ENCODE measurements at places on chromosomes 3 and 15.

GRCh38 chr3:171121801-171122200, 95.3 kb upstream of the SLC2A2 start:
- no peak for DNase-seq

GRCh38 chr3:140252812-140253656, 318.0 kb downstream of the CLSTN2 start:
- DNase-seq: no peak

GRCh38 chr3:152173627-152174026, 95.1 kb upstream of the MBNL1 start:
- no peak for DNase-seq

DNA sequence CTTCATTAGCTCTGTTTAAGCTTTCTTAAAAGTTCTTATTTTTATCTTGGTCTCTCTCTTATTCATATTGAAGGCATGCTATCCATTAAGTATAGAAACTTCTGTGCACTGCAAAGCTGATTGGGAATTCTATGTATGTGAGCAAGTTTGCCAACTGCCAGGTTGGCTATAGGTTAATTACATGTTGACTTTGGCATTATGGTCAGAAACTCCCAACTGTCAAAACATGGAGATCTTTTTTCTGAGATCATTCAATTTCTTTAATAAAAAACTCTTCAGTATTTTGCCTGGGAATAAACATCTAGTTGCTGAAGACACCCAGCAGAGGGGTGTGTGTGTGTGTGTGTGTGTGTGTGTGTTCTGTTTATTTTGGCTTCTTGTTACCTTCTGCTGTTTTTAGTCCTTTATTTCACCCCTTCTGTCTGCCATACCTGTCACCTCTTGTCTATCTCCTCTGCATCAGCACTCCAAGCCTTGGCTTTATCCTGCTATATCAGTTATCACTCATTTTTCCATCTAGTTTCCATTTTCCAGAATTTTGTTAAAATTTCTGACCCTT, 1.3 kb upstream of the ARL14 start:
- DNase-seq: no peak
